ENCODE measurements at places on chromosomes 4 and X.

DNA sequence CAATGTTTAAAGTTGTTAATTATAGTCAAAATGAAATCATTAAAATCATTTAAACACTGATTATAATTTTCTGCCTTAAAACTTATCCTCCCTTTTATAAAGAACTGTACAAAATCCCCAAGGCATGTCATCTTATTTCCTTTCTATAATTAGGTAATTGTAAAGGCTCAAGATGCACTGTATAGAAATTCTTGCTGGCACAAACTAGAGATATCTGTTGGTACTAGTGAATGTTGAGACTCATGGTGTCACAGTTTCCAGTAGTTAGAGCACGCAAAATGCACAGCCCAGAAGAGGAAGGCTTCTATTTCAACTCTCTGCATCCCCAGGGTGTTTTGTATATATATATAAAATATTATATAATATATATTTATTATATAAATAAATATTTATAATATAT, 22.7 kb upstream of the PLA2G12A start:
- no peak for DNase-seq

DNA sequence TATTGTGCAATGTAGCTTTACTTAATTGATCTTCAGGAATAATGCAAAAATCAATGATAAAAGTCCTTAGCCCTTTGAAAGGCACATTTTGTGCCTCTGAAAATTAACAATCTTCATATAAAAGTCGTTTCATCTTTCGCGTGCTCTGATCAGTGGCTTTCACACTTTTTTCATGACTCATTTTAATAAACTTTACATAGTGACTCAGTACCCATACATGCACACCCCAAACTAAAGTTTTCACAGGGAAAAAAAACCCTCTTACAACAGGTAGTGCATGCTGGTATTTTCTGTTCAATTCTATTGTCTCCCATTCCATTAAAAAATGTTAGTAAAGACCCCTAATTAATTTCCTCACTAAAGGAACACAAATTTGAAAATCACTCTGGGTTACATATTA, 21.5 kb downstream of the RWDD4 start:
- no peak for DNase-seq

- DNase-seq = no peak
Observed at GRCh38 chr4:169107528-169107927, 97.5 kb upstream of the CBR4 start.

- DNase-seq = no peak
Observed at GRCh38 chr4:40395166-40395900, 60.2 kb downstream of the CHRNA9 start.

DNA sequence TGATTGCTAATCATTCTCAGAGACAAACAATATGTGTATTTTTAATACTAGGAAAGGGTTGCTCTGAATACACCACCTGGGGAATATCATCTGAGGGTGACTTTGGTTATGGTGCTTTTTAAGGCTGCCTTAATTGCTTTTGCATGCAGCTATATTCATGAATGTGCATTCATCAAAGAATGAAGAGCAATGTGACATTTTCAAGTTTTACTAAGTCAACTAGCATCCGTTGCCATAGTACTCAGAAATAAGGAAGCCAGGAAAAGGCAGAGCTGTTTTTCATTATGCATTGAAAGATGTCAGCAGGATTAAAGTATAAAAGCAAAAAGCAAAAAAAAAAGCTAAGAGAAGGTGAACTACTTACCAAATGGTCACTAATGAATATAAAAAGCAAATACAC, 67.4 kb upstream of the PCDH18 start:
- no peak for DNase-seq

GRCh38 chr4:69576251-69576877, 63.1 kb downstream of the UGT2A2 start:
- no peak for DNase-seq

DNA sequence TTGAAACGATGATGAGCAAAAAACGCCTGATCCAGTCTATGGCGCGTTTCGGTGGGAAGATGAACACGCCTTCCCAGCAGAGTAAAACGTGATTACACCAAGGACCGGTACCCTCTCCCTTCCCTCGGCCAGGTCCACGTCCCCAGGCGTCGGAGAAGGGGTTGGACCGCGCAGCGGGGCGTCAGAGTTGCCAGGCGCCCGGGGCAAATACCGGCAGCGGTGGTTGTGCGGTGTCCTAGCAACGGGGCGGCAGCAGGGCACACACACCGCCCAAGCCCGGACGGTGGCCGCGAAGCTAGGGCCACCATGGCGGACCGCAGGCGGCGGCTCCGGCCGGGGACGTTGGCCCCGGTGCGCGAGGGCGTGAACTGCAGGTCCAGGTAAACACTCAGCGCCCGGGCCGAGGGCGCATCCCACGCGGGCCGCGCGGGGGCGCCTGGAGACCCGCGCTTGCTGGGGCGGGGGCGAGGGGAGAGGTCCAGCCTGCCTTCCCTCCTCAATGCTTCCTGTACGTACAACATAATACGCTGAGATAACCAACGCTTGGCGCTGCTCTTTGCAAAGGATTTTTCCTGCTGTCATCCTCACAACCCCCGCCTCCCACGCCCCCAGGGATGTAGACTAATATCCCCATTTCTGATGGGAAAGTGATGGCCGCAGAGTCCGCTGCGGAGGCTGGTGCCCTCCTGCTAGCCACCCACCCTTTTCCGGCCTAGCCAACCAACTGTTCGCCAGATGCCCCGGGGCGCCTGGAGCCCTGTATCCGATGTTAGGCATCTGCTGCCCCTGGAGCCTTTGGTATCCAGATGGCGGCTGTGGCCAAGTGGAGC, at the start of gene FAM47E:
Gene FAM47E (plus strand): TSS at position 281 of the 830 bp plus-strand sequence. CDS start 26 bp downstream, at position 307.
- DNase-seq = peak; percentile 56

DNA sequence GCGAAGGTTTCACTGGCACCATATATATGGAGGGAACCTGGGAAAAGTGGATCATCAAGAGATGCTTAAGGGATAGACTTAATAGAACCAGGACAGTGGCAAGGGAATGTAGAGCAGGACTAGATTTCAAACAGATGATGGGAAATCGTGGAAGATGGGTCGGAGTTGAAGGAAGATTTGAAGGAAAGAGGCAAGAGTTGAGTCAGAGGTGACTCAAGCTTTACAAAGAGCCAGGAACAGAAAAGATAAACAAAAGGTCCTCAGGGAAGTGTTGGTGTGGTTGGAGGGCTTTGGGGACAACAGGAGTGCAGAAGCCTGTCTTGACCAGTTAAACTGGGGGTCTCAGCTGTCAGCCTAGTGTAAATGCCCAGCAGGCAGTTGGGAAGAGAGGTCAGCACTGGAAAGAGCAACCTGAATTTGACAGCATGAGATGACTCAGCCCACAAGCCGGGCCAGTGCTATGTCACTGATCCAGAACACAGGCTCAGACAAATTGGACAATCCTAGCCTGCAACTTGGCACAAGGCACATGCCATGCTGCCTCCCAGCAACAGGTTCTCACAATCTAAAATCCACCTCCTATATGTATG, 230.5 kb downstream of the IDS start:
- DNase-seq = no peak

GRCh38 chr4:112951362-112952312, 97.8 kb upstream of the ANK2 start:
- no peak for DNase-seq

- no peak for DNase-seq
Observed at GRCh38 chr4:39587881-39588280, 50.8 kb downstream of the SMIM14 start.

DNA sequence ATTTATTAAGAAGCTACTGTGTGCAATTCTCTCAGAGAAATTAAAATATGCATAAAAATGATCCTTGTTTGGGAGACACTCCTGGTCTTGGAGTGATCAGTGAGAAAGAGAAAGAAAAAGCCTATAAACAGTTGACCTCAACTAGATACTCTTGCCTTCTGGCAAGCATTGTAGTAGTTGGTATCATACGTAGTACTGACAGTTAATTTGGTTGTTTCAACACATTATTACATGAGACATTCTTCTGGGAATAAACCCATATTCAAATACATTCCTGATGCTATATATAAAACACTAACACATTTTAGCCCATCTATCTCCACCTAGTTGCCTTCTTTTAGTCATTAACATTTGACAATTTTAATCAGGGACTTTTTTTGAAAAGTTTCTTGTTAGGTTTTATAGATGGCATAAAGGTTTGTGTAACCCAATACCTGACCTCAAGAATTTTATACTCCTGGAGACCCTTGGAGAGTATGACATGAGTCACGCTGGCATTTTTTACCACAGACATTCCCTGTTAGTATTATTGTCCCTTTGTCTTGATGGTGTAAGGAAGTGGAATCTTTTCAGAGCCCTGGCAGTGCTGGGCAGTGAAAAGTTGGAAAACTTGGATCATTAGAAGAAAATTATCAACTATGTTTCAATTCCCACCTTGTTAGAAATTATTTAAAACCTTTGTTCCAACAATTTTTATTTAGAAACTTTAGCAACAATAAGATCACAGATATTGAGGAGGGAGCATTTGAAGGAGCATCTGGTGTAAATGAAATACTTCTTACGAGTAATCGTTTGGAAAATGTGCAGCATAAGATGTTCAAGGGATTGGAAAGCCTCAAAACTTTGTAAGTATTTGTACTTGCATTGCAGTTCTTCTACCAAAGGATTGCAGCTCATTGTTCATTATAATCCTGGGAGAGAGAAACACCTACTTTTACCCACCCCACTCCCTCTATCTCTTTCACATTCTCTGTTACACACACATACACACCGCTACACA, 167.1 kb upstream of the PACRGL start:
- DNase-seq = no peak

- DNase-seq = no peak
Observed at GRCh38 chr4:138405934-138406567, 163.9 kb upstream of the SLC7A11 start.

DNA sequence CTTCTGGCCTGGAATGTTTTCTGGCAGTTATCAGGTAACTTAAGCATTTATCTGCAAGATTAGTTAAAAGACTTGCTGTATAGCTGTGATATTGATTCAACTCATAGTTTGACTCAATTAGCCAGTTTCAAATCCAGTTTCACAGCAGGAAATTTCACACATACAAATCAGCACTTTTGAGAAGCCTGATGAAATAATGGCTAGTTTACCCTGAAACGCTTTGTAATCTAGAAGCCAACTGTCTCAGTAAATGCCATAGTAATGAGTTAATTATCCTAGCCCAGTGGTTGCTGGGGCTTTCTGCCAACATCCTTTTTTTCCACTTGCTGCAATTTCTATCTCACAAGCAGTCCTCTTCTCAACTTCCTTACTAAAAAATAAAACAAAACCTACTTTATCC, 53.1 kb downstream of the ARHGEF38 start:
- DNase-seq = no peak

- no peak for DNase-seq
Observed at GRCh38 chr4:150037251-150037856, 40.9 kb upstream of the DCLK2 start.

- no peak for DNase-seq
Observed at GRCh38 chr4:24013668-24014422, 124.0 kb upstream of the PPARGC1A start.

- DNase-seq = no peak
Observed at GRCh38 chr4:111921714-111922113, 223.5 kb upstream of the FAM241A start.

- DNase-seq = no peak
Observed at GRCh38 chr4:100828364-100828763, 310.5 kb upstream of the EMCN start.

DNA sequence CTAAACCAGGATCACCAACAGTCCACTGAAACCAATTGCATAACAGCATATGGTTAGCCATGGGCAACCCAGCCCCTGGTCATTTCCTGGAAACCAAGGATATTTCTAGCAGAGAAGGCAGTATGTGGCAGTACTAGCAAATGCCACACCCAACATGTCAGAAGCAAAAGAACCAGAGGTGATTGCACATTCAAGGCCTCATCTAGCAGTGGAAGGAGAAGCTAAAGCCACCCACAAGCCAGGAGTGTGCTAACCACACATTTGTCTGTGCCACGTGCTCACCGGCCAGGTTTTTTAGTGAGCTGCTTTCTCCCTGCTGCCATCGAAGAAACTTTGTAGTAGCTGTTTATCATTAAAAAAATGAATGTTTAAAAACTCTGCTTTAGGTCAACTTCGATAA, 42.0 kb downstream of the TEC start:
- no peak for DNase-seq

GRCh38 chrX:130895299-130895698, 7.7 kb downstream of the ENOX2 start:
- DNase-seq = no peak

DNA sequence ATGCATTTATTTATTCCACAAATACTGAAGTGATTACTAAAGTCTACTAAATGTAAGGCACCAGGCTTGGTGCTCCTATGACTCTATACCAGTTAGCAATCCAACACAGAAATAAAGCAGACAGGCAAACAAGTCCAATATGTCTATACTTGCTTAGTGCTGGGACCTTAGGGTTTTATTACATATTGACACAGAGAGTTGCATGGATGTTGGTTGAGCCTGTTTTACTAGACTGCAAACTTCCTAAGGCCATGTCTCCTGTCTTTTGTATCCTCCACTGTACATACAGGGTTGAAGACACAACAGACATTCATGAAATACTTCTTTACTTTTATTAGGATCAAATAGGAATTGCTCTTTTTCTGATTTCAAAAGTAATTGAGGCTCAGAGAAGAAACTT, 69.0 kb downstream of the LNX1 start:
- DNase-seq = no peak

GRCh38 chrX:9458516-9459078, 6.3 kb upstream of the TBL1X start:
- no peak for DNase-seq

DNA sequence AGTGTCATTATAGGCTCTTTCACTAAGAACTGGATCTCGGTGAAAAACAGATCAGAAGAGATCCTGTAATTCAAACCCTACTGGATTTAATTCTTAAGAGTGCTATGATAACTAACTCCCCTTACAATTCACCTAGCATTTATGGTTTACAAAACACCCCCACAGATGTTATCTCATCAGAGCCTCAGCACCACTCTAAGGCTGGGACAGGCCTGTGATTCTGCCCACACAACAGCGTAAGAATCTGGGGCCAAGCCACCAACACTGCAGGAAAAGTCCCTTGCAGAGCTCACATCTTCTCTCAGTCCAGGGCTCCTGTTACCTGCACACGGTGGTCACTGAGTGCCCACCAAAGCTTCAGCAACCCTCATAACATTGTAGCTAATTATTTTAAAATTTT, 8.9 kb downstream of the MFAP3L start:
- no peak for DNase-seq

DNA sequence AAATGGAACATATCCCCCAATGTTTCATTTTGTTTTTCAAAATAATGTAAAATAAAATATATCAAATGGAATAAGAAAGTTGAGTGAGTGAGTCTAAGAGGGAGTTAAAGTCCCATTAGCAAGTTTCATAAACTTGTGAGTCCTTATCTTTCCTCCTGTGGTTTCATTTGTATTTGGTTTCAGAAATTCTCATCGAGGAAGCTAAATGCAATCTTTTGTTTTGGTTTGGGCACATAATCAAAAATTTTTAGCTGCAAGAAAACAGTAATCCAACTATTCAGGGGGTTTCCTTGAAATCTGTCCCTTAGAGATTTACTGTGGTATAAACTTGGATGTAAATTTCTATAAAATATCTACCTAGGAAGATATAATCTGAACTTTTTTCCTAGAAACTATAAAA, 124.2 kb downstream of the CAMK2D start:
- DNase-seq = no peak

- DNase-seq = no peak
Observed at GRCh38 chrX:53028678-53029077, 19.9 kb upstream of the GPR173 start.
